ENCODE measurements at places on chromosomes 6 and 20.
A peak's percentile ranks its signal among the peaks of the same experiment; 100 is the strongest.

GRCh38 chr6:149050160-149050559 lies 267.4 kb upstream of the TAB2 start:
- no peak for DNase-seq

DNA sequence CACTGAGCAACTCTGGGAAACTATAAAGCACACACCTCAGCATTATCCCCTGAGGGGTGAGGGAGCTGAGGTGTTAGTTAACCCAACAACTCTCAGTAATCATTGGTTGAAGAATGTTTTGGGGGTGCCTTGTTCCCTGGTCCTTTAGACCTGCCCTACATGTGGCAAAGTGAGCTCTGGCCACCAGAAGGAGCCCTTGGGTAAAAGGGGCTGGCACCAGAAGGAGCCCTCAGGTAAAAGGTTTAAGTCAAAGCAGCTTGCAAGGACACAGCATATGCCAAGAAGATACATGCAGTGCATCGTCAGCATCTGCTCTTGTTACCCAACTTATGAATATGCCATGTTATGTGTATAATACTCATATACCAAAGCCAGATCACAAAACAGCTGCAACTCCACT lies 1081.7 kb downstream of the KIF16B start:
- no peak for DNase-seq

- no peak for DNase-seq
Measured at GRCh38 chr20:19473216-19473921, 260.9 kb downstream of the SLC24A3 start.

GRCh38 chr6:139080255-139080920 lies 51.8 kb downstream of the ABRACL start:
- no peak for DNase-seq

DNA sequence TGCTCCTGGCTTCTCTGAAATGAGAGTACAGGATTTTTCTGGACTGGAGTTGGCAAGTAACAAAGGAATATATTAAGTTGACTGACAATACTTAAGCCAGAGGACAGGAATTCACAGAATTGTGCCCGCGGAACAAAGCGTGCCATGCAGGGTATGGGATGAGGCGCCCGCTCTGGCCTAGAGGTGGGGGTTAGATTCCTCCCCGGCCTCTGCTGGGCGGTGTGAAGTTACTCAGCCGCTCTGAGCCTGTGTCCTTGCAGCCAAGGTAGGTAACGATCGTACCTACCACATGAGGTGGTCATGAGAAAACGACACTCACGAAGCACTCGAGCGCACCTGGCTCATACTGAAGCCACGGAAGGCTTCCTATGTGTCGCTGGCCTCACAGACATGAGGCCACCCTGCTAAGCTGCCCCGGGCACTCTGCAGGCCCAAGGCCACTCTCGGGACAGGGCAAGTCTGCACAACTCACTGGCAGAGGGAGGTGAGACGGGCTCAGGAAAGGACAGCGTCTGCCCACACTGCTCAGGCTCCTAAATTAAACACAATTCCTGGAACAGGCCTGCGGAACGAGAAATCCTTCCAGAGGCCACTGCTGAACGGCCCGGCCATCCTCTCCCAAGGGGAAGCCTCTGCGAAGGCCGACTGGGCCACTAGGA lies 70.8 kb downstream of the PSMG4 start:
- no peak for DNase-seq

DNA sequence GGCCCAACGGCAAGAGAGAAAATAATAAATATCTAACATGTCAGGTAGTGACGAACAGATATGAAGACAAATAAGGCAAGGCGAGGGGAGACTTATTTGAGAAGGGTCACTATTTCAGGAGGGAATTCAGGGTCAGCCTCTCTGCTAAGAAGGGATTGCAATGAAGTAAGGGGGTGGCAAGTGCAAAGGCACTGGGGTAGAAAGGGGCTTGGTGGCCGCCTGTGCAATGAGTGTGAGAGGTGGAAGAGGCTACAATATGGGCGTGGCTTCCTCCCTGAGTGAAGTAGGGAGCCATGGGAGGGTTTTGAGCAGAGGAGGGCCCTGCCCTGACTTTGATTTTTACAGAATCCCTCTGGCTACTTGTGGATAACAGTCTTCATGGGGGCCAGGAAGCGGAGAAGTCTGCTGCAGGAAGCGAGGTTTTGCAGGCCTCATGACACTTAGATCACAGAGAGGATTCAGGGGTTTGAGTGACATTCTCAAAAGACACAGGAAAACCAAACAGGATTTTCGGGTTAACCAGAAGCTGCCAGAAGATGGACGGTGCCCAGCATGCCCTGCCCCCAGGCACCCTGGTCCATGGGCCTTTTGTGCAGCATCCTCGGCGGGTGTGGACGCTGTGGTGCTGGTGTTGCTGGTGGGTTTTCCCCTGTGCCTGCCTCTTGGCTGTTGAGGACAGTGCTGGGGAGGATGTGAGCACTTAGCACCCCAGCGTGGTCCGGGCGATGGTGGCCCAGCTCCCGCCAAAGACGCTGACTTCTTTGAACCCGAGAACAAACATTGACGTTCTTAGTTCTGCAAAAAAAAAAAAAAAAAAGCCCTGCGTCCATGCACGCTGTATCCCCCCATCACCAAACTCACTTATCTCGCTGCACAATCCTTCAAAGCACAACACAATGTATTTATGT lies 124.2 kb upstream of the PTPN1 start:
- peak; percentile 5 for DNase-seq

DNA sequence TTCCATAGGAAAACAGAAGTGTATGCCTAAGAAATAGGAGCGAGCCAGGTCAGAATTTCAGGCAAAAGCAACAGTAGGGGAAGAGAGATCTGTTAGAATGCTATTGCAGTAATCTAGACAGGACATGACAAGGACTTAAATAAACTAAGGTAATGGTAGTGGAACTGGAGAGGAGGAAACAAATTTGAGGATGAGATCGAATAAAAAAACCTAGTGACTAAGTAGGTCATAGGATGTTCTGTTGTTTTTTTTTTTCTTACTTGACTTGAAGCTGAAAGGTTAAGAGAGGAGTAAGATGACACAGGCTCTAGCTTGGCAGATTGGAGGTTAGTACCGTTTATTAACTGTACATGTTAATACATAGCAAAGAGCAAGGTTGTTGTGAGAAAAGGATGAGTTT lies 28.6 kb downstream of the ORC3 start:
- DNase-seq, result no peak

GRCh38 chr6:54877713-54878317 lies 31.2 kb downstream of the FAM83B start:
- DNase-seq, result no peak

DNA sequence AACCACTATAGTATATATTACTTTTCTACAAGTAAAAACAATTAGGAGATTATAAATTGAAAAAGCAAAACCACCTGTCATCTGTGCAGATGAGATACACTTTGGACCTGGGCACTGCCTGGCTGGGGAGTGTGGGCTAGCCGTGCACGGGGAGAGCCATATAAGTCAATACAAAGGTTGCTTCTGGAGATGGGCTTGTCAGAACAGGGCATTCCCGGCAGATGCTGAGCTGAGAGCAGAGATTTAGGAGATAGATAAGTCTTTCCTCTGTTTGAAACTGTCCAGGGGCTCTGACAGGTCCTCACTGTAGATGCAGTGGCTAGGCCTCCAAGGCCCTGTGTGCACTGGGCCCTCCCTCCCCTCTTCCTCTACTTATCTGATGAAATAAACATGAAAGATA lies 34.5 kb downstream of the CD164 start:
- no peak for DNase-seq

DNA sequence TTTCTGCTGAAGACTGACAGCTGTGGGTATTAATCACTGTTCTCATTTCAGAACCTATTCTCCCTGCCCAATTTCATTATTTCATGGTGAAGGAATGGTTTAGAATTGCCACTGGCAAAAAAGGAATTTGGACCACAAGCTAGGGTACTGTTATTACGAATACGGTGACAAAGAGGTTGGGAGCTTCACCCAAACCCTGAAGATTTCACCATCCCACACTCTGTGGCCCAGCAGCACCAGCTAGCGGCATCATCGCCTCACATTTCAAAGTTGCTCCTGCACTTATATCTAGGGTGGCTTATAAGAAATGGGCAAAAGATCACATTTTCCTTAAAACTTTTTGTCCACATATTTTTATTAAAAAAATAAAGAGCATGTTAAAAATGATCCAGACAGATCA lies 236.1 kb downstream of the SYNDIG1 start:
- no peak for DNase-seq

DNA sequence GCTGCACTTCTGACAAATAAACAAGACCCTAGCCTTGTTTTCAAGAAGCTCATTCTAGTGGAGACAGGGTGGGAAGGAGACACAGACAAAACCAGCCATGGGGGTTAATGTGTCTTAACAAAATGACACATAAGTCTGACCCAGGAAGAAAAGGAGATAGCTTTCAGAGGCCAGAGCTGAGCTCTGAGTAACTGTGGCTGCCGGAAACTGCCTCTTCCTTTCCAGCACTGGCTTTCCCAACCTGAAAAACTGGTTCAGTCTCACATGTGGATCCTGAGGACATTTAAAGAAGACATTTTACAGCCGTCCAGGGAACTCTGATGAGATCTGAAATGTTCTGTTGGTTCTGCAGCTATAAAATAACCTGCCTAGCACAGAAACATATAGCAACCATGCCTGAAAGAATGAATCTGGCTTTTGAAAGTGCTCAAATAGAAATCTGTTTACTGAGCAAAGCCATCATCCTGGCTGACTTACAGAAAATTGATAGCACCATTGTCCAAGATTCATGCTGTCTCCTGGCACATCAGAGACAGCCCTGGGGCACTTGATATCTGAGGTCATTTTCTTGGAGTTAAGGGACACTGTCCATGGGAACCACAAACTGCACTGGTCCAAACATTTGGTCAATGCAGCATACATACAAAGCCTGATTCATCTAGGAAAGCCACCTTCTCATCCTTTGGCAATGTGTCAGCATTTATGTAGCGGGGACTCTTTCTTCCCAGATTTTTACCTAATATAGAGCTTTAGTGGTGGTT lies 83.2 kb upstream of the PAX1 start:
- DNase-seq, result no peak

DNA sequence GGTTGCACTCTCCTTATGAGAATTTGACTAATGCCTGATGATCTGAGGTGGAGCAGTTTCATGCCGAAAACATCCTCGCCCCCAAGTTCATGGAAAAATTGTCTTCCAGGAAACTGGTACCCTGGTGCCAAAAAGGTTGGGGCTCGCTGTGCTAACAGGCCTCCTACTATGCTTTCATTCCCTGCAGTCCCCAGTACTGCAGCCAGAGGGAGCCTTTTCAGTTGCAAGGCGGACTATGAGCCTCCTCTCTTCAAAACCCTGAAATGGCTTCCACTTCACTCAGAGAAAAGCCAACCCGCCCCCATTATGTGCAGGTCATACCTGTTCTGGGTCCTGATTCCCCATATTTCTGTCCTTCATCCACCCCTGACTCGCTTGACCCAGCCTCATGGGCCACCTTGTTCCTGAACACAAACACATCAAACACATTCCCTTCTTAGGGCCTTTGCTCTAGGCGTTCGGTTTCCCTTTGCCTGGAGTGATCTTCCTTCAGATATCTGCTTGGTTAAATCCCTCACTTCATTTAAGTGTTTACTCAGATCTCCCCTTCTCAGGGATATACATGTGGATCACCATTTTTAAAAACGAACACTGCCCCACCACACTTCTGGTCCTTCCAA lies 173.7 kb downstream of the PHACTR1 start:
- no peak for DNase-seq

GRCh38 chr6:73521351-73521985 lies 636 bp upstream of the EEF1A1 start:
- no peak for DNase-seq

DNA sequence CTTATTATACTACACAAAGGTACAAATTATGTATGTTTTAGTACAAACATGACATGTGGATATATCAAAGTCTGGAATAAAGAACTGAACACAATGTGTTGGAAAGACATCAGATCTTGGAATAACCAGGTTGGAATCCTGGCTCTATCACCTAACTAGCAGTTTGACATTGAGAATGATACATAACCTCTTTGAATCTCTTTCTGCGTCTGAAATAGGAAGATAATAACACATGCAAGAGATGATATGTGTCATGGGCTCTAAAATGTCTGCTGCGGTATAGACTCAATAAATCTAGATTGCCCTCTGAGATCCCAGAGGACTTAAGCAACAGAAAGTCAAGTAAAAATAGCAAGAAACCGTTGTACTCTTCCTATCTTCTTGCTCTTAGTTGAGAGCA lies 66.8 kb upstream of the CCN2 start:
- no peak for DNase-seq

DNA sequence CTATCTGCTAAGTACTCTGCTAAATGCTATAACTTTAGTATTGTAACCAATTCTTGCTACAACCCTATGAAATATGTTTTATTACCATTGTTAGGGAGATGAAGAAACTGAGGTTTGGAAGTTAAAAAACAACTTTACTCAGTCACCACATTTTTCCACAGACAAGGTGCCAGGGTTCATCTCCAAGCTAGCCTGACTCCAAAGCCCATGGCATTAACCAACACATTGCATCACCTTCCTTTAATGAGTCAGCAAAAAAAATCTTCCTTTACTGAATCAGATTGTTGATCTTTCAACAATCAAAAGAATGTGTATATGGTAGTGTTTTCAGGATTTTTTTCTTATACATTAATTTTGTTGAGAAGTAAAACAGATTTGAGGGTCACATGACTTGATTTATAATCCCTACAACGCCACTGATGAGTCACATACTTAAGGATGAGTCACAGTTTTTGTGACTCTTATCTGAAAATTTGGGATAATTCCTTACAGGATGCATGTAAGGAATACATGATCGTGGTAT lies 41.5 kb downstream of the MAN1A1 start:
- DNase-seq, result no peak

DNA sequence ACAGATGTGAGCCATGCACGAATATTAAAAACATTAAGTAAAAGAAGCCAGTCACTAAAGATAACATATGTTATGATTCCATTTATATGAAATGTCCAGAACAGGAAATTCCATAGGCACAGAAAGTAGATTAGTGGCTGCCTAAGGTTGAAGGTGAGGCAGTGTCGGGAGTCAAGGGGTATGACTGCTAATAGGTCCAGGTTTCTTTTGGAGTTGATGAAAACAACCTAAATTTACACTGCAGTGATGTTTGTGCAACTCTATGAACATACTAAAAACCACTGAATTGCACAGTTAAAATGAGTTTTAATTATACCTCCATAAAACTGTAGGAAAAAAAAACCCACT lies 14.4 kb downstream of the SRPK1 start:
- no peak for DNase-seq

DNA sequence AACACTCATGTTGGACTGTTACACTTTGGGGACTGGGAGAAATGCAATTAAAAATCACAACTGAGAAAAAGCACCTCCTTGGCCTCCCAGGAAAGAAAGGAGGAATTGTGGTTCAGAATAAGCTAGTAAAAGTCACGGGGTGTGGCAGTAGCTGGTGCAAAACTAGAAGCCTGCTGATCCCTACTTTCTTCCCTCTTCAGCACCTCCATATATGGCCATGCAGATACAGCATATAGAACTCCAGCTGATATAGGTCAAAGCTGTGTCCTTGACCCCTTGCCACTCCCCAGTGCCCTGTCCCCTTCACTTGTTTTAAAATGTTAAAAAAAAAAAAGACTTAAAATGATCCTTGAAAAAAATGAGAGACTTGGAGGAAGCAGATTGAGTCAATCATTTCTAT lies 5.5 kb upstream of the FLRT3 start:
- no peak for DNase-seq

Measured in effector CD8-positive, alpha-beta T cell (primary cell).